A549 treated with DMSO at 1 μM for 4 hours (cell line): ENCODE measurements at places on chromosomes 5 and 9. TPM values are rescaled to one million over a fixed set of nuclear protein-coding genes. Genes with fewer than 3 reads are reported as not detected.

PJA2 gene
- 14.6 to 21.6 TPM (median 20.4 TPM) in 5 replicates for total RNA-seq

POLR3G gene
- total RNA-seq = 15.2 to 18.8 TPM (median 16.0 TPM) in 5 replicates

BASP1 gene
- 241 to 374 TPM (median 328 TPM) in 5 replicates for total RNA-seq

DCTN3 gene
- 97.5 to 107 TPM (median 104 TPM) in 5 replicates for total RNA-seq

SNX30 gene
- total RNA-seq = 4.9 to 6.1 TPM (median 5.8 TPM) in 5 replicates

PCDHB2 gene
- total RNA-seq = 3.3 to 4.1 TPM (median 3.3 TPM) in 5 replicates

CLK4 gene
- 9.0 to 11.1 TPM (median 10.6 TPM) in 5 replicates for total RNA-seq

SLC6A19 gene
- total RNA-seq = not detected in 5 replicates

HSD17B3 gene
- total RNA-seq = 0.19 to 0.31 TPM in 2 of 5 replicates, not detected in the others

ARSI gene
- total RNA-seq = 41.1 to 52.9 TPM (median 45.5 TPM) in 5 replicates

TIMD4 gene
- 0.72 to 1.9 TPM (median 1.4 TPM) in 5 replicates for total RNA-seq

CDH9 gene
- total RNA-seq = not detected in 5 replicates

SYK gene
- total RNA-seq = 0.01 to 0.09 TPM (median 0.09 TPM) in 3 of 5 replicates, not detected in the others

TXNDC8 gene
- not detected in 5 replicates for total RNA-seq

PCDHGA5 gene
- 0.07 to 0.22 TPM (median 0.18 TPM) in 5 replicates for total RNA-seq

IL17B gene
- not detected in 5 replicates for total RNA-seq

WDR31 gene
- total RNA-seq = 1.0 to 1.5 TPM (median 1.4 TPM) in 5 replicates

NR6A1 gene
- total RNA-seq = 1.7 to 2.0 TPM (median 1.9 TPM) in 5 replicates

MUSK gene
- total RNA-seq = not detected in 5 replicates

OR1J2 gene
- total RNA-seq = 0.10 TPM in 1 of 5 replicates, not detected in the others

CD72 gene
- total RNA-seq = 0.06 to 0.13 TPM (median 0.10 TPM) in 3 of 5 replicates, not detected in the others

PCDHB9 gene
- total RNA-seq = 0.05 to 0.12 TPM in 2 of 5 replicates, not detected in the others

CDKN2A gene
- total RNA-seq = not detected in 5 replicates

TRIM36 gene
- 1.5 to 2.4 TPM (median 2.0 TPM) in 5 replicates for total RNA-seq

ENTREP1 gene
- total RNA-seq = 0.39 to 0.58 TPM (median 0.48 TPM) in 5 replicates

DPM2 gene
- total RNA-seq = 40.9 to 50.0 TPM (median 44.0 TPM) in 5 replicates

TMEM203 gene
- 32.6 to 45.1 TPM (median 44.4 TPM) in 5 replicates for total RNA-seq

BSPRY gene
- 0.04 to 0.07 TPM (median 0.05 TPM) in 3 of 5 replicates, not detected in the others for total RNA-seq

BAAT gene
- total RNA-seq = 0.40 to 0.67 TPM (median 0.57 TPM) in 5 replicates

PCDHA8 gene
- 0.03 to 0.13 TPM (median 0.07 TPM) in 4 of 5 replicates, not detected in the other for total RNA-seq

PPP6C gene
- total RNA-seq = 25.2 to 32.6 TPM (median 28.4 TPM) in 5 replicates

CLTA gene
- total RNA-seq = 280 to 428 TPM (median 379 TPM) in 5 replicates
